Activated T-cell treated with anti-CD3 and anti-CD28 coated beads for 24 hours (primary cell): ENCODE measurements at places on chromosomes 2 and 18.

- no peak for DNase-seq
Measured at GRCh38 chr2:95014126-95014708, 11.3 kb upstream of the MAL start.

GRCh38 chr2:217610401-217610814, 392.4 kb downstream of the TNS1 start:
- peak; percentile 43 for DNase-seq

GRCh38 chr2:71715241-71715750, 261.9 kb downstream of the DYSF start:
- DNase-seq: no peak

- DNase-seq: no peak
Measured at GRCh38 chr2:141611-142010, 95.3 kb upstream of the FAM110C start.

GRCh38 chr2:211454679-211455078, 898.3 kb downstream of the CPS1 start:
- DNase-seq: no peak
